Stimulated activated CD4-positive, alpha-beta T cell treated with anti-CD3 and anti-CD28 coated beads, Interleukin-4, amount 100 ng/mL, for 1 hour (primary cell): ENCODE measurements at places on chromosomes 4 and X.

DNA sequence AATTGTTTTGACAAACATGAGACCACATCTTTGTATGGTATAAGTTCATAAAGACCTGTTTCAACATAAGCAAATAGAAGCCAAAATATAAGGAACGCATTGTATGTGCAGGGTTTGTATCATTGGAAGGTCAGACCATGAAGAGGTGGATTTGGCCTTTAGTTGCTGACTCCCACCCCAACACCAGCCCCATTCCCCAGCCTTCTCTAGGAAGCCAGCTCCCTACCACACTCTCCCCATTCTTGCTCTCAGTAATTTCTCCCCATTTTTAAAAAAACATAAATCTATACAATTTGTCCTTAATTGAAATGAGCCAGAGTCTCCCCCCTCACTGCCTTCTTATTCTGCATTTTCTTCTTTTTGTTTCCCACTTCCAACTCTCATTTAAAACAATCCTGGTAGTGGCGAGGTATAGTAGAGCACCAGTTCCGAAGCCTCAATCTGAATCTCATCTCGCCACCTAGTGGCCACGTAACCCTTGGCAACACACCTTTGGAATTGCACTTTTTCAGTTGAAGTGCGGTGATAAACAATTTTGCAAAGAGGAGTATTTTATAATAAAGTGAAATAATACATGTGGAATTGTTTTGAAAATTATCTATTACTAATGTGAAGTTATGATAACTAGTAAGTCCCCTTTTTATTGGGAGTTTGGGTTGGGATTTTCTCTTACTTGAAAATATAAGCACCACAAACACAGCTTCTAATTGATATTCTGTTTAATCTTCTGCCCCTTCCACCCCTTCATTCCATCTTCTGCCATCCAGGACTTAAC is 126.6 kb downstream of the ASB9 start:
- DNase-seq, result peak; percentile 58

GRCh38 chr4:78624048-78624447 is 72.5 kb downstream of the ANXA3 start:
- no peak for DNase-seq

DNA sequence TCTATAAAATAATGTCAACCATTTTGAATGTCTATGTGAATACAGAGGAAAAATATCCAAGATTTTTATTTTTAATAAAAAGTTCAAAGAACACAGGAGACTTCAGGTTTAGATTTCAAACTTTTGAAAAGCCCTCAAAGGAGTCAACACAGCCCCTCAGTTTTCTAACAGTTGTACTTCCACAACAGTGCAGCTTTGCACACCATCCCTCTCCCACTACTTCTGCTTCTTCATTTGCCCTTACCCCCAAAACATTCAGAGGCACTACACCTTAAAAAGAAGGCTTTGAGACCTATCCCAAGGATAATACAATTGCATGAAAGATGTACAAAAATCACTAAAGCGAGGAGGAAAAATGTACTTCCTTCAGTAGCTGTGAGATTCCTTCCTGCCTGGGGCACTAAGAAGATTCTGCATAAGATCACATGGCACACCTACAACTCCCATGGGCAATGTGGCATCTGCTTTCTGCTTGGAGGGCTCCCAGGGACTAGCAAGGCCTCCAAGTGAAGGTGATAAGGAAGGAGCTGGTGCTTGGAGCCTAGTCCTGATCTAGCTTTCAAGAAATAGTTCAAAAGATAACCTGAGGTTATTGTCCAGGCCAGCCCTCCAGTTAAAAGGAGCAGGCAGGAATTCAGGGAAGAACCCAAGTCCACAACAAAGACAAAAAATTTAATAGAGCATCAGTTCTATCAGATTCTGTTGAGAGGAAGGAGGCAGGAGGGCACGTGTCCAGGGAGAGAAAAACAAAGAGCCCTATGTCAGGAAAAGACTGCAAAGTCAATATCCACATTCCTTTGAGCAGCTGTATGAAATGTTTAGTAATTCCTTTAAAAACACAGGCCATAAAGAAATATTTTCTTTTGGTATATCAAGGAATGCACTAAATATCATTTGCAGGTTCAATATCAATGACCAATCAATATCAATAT is 19.1 kb downstream of the ARAP2 start:
- no peak for DNase-seq

DNA sequence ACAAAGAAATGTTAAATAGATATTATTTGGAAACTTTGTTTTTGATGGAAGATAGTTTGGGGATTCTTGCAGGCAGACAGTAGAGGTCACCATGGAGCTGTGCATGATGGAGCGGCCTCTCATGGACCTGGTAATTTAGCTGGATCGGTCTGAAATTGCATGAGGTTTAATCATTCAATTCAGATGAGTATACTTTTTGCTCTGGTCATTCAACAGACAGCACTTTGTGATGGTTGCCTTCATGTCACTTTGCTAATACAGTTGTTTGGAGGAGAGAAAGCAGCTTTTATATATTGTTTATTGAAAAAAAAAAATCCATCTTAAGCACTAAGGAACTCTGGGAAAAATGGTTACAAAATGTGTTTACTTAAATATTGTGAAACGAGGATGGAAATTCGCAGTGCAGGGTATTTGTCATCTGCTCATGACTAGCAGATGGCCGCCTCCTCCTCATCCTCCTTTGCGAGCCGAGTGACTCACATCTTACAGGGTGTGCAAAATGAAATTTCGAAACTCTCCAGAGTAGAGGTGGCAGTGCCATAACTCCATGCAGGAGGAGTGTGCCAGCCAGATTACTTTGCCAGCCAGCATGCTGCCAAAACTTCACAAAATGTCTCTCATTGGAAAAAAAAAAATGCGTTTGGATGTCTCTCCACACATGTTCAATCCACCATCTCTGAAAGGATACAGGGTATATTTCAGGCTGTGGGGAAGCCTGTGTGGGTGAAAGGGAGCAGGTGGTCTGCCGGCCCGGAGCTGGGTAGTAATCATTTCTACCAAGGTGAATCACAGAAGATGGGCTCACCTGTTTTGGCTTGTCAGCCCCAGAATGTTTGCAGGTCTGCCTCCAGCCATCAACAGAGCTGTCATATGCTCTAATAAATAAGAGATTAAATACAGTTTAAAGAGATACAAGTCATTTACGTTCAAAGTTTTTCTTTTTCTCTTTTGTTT is 314.9 kb upstream of the DIPK2B start:
- DNase-seq, result peak; percentile 15

GRCh38 chrX:44903830-44904530 is 31.0 kb downstream of the KDM6A start:
- DNase-seq, result no peak

DNA sequence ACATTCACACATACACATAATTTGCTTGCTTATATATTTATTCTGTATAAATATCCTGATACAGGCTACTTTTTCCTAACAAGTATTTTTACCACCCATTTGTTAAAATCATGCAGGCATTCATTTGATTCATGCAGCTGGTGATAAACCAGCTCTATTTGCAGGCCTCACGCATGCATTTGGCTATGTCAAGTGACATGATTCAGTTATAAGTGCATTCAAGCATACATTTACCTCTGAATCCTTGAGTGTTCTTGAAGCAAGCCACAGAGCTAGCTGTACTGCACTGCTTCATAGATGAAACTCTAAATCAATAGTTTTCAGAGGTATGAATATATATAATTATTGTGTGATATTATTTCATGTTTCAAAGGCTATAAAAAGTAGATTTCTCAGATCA is 544.0 kb upstream of the AGA start:
- no peak for DNase-seq

DNA sequence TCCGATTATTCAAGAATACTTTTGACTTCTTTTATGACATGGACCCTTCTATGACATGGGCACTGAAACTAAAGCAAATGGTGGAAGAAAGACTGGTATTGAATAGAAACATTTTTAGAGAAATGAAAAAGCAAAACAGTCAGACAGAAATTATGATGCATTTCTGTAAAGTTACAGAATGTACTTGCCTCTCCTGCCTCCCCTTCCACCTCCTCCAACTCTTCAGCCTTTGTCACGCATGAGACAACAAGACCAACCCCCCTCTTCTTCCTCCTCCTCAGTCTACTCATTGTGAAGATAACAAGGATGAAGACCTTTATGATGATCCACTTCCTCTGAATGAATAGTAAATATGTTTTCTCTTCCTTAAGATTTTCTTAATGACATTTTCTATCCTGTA is 46.3 kb upstream of the HUWE1 start:
- DNase-seq, result no peak

DNA sequence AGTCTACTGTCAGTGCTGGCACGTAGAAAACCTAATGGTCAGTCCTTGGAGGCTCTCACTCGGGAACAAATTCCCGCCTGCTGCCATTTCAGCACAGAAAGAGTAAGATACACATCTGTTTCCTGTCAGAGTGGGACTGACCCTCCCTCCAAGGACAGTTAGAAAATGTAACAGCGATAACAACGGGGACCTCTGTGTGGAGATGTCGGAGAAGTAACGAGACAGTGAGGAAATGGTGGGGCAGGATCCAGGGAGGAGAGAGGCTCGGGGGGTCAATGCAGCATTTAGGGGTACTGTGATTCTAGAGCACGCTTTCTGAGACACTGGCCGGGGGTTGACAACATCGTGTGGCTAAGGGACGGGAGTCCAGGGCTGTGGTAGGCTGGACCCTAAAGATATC is 36.0 kb upstream of the SORCS2 start:
- DNase-seq, result no peak

GRCh38 chrX:30741545-30741944 is 88.3 kb downstream of the GK start:
- DNase-seq, result no peak

GRCh38 chr4:126737899-126738526 is 894.7 kb upstream of the INTU start:
- DNase-seq, result no peak

DNA sequence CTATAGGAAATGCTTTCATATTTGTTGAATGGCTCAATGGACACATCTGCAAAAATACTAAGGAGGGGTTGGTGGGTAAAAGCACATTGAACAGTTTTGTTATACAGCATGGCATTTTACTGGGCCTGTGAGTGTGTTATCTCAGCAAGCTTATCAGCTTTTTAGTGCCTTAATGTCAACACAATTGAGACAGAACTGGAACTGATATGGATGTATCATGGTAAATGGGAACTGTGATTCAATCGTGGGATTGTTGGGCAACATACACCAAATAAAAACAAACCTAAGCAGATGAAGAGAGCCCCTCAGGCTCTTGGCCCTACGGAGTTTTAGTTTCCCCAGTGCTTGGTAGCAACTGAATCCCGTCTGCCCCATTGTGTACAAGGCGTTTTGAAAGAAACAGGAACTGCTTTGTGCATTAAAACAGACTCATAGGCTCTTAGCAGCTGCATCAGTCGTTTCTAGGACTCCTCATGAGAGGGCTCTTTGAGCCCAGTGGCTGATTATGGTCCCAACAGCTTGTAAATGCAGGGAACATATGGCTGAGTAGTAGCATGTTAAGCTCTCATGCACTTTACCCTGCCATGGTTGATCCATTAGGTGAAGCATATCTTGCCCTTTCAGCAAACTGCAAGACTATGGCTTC is 7.3 kb downstream of the GPR119 start:
- DNase-seq, result no peak

DNA sequence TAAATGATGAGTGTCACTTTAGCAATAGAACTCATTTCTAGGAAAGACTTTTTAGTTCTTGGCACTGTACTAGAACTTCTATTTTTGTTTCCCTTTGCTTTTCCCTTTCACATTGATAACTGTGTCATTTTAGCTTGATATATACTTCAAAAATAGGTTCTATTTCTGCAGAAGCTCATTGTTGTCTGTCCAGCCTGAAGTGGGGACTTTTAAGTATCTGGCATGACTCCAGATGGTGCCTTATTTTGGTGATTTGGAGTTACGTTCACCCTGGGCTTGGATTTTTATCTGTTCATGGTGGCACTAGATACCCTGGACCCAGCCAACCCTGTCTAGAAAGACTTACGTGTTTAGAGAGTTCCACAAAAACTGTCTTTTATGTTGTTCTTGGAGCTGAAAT is 3.4 kb downstream of the ABHD18 start:
- DNase-seq, result no peak

GRCh38 chr4:157664726-157665125 is 444.2 kb downstream of the GRIA2 start:
- no peak for DNase-seq

DNA sequence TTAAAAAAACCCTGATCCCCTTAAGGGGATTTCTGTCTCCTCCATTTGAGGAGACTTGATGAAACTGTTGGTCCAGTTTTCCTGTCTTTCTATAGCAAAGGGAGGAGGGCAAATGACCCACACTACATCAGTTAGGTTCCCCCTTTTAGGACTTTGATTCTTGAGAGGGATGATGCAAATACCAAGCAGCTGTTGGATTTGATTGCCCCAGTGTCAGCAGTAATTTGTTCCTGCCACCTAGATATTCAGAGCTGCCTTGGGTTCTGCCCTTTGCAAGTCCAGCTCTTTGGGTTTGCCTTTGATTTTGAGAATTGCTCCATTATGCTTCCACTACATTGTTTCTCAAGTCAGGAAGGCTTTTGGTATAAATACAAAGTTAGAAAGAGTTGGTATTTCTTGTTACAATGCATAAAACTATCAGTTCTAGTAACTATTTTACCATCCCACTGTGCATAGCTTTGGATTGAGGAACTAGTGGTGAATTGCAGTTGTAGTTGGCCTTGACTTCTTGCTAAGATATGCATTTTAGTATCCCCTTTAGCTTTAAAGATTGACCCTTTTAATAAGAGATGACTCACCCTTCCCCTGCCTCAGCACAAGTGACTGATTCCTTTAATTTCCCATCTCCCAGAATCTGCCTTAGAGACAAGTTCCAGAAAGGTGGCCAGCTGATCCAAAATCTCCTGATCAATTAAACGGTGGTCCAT is 24.3 kb upstream of the ZNF330 start:
- no peak for DNase-seq
